ENCODE measurements at places on chromosomes 2 and 18.

DNA sequence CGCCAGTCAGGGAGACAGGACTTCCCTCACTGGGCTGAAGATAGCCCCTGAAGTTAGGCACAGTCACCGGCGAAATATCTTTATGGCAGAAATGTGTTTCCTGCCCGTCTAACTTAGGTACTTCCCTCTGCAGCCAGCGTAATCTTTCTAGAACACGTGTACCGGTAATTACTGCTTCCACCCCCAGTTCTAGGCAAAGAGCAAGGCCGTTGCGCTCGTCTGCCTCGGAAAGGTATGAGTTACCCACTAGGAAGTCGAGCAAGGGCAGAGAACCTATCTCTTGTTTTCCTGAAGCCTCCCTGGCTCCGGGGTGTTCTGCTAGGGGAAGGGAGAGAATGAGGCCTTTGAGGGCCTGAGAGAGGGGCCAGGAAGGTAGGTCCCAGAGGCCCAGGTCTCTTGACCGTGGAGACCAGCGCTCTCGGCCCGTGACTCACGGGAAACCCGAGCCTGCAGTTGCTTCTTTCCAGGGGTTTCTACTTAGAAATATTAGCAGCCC is 70.0 kb downstream of the TWSG1 start:
- peak; percentile 47 for DNase-seq

- DNase-seq = no peak
Observed at GRCh38 chr2:229409751-229410181, 138.7 kb upstream of the PID1 start.

- DNase-seq = no peak
Observed at GRCh38 chr2:171575606-171576005, 53.3 kb downstream of the CYBRD1 start.

DNA sequence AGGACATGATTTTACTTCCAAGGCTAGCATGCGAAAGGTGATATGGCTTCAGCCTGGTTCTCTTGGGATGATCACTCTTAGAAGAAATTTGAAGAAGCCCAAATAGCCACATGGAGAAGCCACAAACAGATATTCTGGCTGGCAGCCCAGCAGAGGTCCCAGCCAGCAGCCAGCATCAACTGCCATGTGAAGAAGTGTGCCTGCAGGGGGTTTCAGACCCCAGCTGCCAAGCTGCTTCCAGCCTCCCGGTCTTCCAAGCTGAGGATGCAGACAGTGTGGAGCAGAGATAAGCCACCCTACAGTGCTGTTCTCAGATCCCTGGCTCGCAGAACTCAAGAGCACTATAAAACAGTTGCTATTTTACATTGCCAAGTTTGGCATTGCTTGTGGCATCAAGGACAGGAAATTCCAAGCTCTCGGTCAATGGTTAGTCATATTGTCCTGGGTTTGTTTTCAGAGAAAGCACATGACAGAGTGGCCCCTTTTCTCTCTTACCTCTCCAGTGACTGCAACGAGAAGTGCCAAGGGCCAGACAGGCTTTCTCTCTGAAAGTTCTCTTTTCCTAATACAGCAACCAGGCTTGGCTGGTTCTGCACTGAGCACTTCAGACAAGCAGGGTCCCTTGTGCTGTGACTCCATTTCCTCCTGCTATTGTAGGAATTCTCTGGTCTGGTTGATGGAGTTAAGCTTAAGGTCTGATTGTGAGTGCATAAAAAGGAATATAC is 223.7 kb downstream of the ANKRD30B start:
- DNase-seq = no peak

- no peak for DNase-seq
Observed at GRCh38 chr18:79542213-79542612, 137.4 kb upstream of the CTDP1 start.

- DNase-seq = no peak
Observed at GRCh38 chr2:207558079-207558491, 28.3 kb downstream of the CREB1 start.

DNA sequence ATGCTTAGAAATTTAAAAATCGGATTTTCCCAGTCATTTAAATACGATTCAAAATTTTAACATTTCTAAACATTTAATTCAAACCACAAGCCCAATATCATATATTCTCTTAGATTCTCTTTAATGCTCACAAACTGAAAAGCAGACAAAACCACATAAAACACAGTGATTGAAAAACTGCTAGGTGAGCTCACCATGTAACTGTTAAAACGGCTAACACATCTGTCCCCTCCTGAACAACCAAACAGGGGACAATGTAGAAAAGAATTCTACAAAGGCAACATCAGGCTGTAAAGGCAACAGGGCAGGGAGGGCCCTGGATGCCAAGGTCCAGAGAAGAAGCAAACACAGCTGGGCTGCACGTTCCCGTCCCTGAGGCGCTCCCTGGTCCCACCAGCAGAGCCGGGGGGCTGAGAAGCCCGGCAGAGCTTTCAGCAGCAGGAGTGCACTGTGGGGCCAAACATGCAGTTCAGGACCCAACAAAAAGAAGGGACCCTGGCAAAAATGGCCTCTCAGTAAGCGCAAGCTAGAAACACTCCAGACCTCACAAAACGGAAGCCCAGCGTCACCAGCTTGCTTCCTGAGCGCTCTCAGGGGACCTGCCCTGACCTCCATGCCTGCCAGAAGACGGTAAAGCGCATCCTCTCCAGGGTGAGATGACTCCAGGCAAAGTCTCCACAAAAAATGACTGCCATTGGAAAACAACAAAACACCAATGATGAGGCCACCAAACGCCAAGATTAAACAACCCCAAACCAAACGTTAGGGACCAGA is 40.5 kb downstream of the NDUFA10 start:
- no peak for DNase-seq

GRCh38 chr18:51107082-51107481 is 77.1 kb downstream of the SMAD4 start:
- no peak for DNase-seq

GRCh38 chr2:49265471-49265870 is 111.2 kb upstream of the FSHR start:
- DNase-seq = no peak

DNA sequence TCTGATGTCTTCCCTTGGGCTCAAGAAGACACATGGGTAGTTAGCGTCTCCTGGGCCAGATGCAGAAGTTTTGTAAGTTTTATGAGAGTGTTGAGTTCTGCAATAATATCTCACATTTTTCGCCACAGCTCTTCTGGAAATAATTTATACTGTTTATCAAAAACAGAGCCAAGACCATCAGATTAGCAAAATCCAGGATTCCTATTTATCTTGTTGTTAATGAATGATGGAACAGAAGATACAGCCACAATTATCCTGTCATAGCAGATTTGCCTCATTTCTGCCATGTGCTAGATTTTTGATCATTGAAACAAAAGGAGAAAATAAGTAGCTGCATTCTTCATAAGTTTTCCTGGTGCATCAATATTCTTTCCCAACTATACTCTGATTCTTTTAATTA is 1048.6 kb upstream of the KLHL29 start:
- no peak for DNase-seq

DNA sequence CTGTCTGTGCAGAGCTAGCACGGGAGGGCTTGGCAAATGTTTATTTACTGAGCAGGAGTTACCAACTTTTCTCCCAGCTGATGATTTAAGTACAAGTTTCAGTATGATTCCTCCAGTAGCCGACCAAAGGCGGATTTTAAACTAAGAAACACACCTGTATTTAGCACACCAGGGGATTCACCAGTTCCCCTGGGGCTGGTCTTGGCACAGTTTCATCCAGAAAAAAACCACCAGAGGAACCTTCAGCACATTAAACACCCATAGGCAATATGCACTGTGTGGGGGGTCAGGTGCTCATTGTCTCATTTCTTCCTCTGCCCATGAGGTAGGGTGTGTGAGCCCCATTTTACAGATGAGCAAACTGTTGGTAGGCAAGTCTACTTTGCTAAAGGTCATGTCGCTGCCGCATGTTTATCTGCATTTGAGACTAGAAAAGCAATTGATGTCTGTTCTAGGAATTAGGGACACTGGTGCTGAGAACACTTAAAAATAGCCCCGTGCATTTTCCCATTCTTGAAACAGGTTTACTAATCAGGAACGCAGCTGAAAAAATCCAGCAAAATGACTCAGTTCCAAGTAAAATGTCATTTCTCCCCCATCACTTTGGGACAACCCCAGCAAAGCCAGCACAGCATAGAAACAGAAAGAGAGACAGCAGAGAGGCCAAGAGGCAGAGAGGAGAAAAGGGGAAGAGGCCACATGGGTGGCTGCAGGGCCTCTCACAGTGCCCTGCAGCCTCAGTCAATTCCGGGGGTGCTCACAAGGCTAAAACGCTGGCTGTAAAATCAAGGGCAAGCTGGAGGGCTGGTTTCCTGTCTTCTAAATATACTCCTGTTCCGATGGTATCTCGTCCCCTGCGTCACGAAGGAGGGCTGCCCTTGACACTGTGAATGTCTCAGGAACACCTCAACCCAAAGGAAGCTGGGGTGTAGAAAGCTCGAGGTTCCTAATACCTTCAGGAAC is 166.8 kb upstream of the ID2 start:
- peak; percentile 83 for DNase-seq

DNA sequence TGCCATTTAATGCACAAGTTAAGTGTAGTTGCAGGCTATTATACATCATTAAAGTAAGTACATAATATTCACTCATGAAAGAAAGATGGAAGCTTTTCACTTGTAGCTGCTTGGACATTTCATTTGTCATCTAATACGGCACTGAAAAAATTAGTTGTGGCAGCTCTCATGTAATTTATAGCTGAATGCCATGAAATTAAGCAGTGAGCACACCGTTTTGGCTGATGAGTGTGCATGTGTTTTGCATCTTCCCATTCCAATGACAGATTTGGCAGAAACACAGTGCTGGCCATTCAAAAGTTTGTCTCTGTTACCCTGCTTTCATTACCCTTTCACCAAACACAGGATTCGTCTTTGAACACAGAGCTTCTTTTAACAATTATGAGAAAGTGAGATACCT is 174.0 kb downstream of the PTGR3 start:
- no peak for DNase-seq

- no peak for DNase-seq
Observed at GRCh38 chr2:27171351-27171848, 22.6 kb downstream of the TCF23 start.

- no peak for DNase-seq
Observed at GRCh38 chr2:98025481-98026037, 29.8 kb upstream of the TMEM131 start.

GRCh38 chr2:54773838-54774237 is 50.4 kb downstream of the EML6 start:
- no peak for DNase-seq

Data from stimulated activated CD4-positive, alpha-beta T cell treated with anti-CD3 and anti-CD28 coated beads, Interleukin-1b, Interleukin-23, amount 100 ng/mL, for 48 hours (primary cell).